Bladder microvascular endothelial cell (primary cell): ENCODE measurements at places on chromosomes 5 and 9. TPM values are rescaled to one million over a fixed set of nuclear protein-coding genes. Genes with fewer than 3 reads are reported as not detected.

Gene PTGS1
- total RNA-seq, result 0.97 and 5.9 TPM in 2 replicates

Gene SLC6A3
- not detected in 2 replicates for total RNA-seq

Gene BHMT2
- total RNA-seq, result 0.16 and 1.3 TPM in 2 replicates

Gene PCDHA9
- total RNA-seq, result 0.06 TPM in 1 of 2 replicates, not detected in the other

Gene ZNF474
- total RNA-seq, result 0.06 TPM in 1 of 2 replicates, not detected in the other

Gene SPINK6
- not detected in 2 replicates for total RNA-seq

Gene CARTPT
- total RNA-seq, result not detected in 2 replicates

Gene RGS7BP
- 0.65 and 2.8 TPM in 2 replicates for total RNA-seq

Gene LRRC70
- 24.0 and 46.3 TPM in 2 replicates for total RNA-seq

Gene SLC25A2
- 0.16 and 0.44 TPM in 2 replicates for total RNA-seq

Gene NR4A3
- total RNA-seq, result 0.16 and 0.19 TPM in 2 replicates
